ENCODE measurements at places on chromosomes 5 and 9.

DNA sequence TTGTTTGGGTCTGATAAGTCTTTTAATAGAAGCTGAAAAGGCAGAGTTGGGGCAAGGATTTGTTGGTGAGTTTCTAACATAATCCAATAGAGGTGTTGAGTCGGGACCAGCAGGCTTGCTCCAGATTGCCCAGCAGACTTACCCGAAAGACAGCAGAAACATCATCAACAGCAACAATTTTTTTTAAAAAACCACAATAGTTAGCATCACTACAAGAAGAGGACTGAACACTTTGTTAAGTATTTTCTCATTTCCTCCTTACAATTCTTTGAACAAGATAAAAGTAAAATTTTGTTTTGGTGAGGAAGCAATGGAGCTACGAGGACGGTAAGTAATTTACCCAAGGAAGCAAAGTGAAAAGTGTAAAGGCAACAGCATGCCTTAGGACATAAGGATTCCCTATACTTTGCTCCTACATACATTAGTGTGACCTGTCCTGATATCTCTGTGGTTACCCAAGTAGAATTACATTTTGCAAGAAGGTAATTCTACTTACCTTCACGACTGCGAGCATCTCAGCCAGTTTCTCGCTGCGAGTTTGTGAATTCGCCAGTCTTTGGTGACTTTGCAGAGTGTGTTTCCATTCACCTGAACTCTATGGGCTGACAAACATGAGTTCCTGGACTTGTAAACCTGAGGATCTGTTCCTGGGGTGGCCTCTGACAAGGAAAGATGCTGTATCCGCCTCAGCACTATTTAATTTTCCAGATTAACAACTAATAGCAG is 13.2 kb downstream of the ITK start:
- DNase-seq = no peak

GRCh38 chr9:125701351-125701750 is 5.7 kb downstream of the MAPKAP1 start:
- DNase-seq = no peak

DNA sequence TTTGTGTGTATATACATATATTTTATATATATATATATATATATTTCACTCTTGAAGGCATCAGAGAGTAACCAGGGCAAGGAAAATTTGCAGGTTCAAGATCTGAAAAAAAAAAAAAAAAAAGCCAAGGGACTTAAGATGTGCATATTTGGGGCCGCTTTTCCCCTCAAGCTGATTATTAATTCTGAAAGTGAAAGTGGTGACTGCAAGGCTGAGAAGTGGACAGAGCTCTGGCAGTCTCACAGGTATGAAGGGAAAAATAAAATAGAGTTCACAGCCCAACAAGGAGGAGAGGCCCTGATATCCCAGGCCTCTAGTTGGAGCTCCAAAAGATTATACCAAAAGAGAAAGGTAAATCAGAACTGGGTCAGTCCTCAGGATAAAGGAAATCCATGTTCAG is 234.4 kb upstream of the GAS1 start:
- DNase-seq = no peak

- DNase-seq = no peak
Observed at GRCh38 chr5:38871790-38872551, 26.2 kb downstream of the OSMR start.

Measured in activated naive CD8-positive, alpha-beta T cell treated with anti-CD3 and anti-CD28 coated beads, Interleukin-2, amount 50 U/mL, for 16 hours (primary cell).